ENCODE measurements at places on chromosomes 5 and 9. TPM values are rescaled to one million over a fixed set of nuclear protein-coding genes. Genes with fewer than 3 reads are reported as not detected.

DNA sequence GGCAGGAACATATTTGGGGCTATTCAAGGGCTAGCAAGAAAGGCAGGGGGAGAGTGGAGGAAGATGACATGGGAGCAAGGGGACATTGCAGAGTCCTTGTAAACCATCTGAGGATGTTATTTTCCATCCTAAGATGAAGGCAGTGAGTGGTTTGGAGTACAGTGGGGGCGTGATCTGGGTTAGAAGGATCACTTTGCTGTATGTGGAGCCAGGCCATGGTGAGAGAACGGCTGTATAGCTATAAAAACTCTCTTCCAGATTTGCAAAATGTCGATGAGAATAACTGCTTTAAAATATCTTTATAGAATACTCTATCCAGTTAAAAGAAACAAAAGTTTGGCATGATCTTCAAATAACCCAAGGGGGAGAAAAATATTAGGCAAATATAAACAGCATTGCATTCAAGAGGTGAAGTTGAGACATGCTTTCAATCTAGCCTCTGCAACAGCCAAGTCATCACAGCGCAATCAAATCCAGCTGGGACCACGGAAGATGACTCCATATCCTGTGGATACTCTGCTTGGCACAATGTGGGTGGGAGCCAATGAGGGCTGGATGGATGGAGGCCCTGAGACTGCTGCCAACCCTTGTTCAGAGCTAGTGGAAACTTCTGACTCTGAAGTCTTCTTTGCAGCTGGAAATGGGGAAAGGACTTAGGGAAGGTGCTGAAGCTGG lies 111.5 kb upstream of the BASP1 start:
- no peak for DNase-seq

DNA sequence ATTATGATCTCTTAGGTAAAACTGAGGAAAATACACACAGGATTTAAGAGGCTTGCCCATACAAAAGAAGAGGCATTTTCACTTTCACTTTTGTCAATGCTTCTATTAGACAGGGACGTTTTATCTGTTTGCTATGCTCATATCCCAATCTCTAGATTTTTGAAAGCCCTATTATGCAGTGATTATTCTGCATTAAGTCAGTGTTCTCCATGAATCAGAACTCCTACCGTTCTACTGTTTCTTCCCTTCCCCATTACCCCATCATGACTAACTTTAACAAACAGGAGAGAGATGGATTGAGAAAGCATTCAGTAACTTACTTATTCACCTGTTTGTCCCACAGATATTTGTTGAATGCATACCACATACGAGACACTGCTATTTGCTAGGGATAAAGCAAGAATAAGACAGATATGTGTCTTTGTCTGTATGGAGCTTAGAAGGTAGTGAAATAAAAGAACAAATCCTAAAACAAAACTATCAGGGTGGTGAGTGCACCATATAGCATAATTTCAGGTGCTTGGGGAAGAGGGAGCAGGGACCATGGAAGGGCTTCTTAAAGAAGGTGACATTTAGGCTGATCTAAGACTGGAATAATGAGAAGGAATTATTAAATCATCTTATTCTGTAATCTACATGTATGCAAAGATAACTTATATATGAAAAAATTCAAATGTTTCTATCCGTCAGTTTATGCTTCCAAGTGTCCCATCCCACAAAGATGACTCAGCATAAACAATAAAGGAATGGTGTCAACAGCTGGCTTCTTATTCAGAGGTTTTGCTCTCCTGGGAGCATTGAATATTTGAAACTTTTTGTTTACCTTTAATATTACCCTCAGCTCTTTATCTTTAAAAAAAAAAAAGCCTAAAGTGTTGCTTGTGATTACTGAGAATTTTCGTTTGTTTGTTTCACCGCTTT lies 328.1 kb downstream of the HINT1 start:
- no peak for DNase-seq

Gene KIF12
- total RNA-seq: 4.3 TPM

DNA sequence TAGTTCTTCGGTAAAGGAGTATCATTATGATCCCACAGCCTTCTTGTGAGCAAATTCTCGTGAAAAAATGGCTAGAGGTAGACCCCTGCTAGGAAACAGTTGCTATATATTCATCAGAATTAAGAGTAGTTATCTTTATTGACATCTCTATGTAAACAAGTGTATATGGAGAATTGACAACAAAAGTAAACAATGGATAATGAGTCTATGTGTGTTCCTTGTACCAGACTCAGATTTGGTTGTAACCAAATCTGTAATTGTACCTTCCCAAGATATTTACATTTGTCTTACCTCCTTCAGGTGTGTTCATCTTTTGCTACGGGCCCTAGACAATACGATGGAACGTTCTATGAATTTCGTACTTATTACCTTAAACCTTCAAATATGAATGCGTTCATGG lies 2.1 kb downstream of the NIPSNAP3B start:
- no peak for DNase-seq

Gene RBM22
- total RNA-seq: 30.7 TPM

Gene C9
- not detected for total RNA-seq

GRCh38 chr9:126499005-126499910 lies 114.5 kb upstream of the LMX1B start:
- DNase-seq: peak; percentile 68

Gene CD274
- total RNA-seq: not detected

Gene FAM221B
- total RNA-seq: not detected

DNA sequence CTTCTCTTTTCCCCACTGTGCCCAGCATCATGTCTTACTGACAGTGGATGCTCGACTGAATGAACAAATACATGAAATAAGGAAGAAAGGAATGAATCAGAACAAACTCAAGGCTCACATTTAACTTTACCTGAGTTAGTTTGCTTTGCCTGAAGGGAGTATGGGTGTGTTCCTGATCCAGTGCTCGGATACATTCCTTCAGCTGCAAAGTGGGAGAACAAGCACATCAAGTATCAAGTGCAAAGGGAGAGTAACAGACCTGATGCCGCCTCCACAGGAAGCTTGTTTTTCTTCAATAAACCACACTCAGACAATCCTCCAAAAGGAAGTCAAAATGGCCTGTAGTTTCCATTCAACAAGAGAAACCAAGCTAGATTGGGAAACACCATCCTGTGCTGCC lies 66.1 kb downstream of the KIF24 start:
- no peak for DNase-seq

GRCh38 chr5:94544031-94544650 lies 74.3 kb downstream of the KIAA0825 start:
- no peak for DNase-seq

DNA sequence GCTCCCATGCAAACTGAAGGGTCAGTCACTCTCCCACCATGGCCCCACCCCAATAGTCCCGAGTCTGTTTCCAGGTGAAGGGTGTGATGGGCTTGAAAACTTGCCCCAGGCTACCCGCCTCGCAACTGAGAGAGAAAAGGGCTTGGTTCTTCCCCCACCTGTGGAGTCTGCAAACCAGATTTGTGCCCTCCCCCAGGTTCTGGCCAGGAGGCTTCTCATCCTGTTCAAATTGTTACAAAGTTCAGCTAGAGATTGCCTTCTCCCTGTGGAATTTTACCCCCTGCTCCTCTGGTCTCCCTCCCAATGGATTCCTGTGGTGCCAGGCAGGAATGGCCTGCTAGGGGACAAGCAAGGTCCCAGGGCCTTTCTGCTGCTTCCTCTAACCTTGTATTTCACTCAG lies 93.1 kb upstream of the ACO1 start:
- no peak for DNase-seq

- DNase-seq: peak; percentile 38
Measured at GRCh38 chr9:99222416-99223270, 561 bp downstream of the SEC61B start.

DNA sequence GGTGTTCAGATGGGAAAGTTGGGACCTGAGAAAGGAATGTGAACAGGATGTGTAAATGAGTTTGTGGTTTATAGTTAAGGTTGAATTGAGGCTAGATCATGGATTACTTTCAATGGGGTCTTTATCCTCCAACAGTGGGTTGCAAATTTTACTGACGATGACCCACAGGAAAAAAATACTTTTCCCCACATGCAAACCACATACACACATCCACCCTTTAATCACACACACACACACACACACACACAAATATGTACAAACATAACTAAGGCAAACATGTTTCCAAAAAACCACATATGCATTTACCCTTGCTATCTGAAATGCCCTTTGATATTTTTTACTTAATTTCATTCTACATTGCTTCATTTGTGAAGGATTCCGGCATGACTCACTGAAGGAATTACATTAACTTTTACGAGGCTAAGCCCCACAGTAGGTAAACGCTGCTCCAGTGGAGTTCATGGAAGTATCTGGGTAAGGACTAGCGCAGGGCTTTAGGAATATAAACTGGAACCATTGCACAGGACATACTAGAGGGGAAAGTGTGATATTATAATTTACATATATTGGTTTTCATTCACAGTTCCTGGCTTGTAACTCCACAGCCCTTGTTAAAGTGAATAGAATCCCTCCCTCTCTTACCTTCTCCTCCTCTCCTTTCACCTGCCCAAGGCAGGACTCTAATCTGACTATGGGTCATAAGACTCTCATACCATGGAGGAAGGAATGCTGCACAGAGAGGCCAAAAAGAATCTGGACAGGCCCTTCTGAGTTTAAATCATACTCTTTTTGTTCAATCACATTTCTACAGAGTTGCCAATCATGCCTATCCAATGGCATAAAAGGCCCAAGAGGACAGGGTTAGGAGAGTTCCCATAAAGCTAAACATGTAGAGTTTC lies 8.5 kb upstream of the SPEF2 start:
- no peak for DNase-seq

Gene MRPL22
- 32.1 TPM for total RNA-seq

DNA sequence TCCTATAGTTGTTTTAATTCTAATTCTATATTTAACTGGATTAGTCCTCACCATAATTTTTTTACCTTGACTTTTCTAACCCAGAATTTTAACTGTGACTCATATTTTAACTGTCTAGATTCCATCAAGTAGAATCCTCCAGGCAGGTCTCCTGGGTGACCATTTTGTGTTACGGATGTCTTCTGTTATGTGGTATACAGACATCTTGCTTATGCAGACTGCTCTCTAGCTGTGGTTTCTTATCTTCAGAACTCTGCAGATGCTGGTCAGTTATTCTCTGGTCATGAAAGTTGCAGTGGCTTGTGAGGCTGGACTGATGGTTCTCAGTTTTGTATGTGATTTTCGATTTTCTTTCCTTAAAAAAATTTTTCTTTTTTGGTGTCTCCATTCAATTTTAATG lies 139.4 kb downstream of the ATG10 start:
- DNase-seq: no peak

DNA sequence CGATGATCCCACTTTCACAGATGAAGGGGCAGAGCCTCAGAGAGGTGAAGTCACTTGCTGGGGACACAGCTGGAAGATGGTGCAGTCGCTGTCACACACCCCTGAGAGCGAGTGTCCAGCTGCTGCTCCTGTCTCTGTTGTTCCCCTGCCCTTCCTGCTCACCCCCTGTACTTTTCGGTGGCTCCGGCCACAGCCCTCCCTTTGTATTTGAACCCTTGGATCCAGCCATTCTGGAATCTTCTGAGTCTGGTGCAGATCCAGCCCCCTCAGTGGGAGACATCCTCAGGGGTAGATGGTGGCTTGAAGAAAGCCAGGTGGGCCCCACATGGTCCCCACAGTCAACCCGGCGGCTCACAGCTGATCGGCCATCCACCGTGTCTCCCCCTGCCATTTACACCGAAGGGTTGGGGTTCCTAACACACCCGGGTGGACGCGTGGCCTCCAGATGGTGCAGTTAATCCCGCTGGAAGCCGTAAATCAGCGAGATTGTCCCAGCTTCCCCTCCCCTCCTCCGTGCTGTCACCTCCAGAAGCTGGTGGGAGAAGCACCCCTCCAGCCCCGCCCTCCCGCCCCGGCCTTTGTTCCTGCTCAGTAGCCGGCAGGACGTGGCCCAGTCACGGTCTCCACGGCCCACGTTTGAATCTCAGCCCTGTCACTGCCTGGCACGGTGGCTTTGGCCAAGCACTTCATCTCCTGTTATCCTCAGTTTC lies 204.8 kb downstream of the C9orf50 start:
- DNase-seq: no peak

Gene FCN1
- not detected for total RNA-seq
